ENCODE measurements at places on chromosomes 11 and 22.

GRCh38 chr11:77197626-77198320 is 69.7 kb downstream of the MYO7A start:
- no peak for DNase-seq

GRCh38 chr11:111538407-111539114 is 2.0 kb upstream of the LAYN start:
- DNase-seq, result no peak

DNA sequence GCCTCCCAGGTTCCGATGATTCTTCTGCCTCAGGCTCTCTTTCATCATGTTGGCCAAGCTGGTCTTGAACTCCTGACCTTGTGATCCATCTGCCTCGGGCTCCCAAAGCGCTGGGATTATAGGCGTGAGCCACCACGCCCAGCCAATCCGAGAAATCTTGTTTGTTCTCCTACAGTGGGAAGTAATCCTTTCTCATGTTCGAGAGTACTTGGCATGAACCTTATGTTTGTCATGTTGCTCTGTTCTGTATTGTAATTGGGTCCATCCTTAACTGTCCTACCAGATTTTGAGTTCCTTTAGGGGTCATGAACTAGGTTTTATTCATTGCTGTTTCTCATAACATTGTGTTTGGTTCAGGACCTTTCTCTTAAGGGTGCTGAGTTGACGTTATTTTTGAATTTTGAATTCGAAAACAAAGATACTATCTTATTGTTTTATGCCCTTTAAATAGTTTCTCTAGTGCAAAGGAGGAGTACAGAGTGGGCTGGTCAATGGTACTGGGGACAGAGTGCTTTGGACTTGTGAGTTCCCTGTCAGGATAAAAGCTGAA is 113.4 kb upstream of the RRM1 start:
- DNase-seq, result no peak

DNA sequence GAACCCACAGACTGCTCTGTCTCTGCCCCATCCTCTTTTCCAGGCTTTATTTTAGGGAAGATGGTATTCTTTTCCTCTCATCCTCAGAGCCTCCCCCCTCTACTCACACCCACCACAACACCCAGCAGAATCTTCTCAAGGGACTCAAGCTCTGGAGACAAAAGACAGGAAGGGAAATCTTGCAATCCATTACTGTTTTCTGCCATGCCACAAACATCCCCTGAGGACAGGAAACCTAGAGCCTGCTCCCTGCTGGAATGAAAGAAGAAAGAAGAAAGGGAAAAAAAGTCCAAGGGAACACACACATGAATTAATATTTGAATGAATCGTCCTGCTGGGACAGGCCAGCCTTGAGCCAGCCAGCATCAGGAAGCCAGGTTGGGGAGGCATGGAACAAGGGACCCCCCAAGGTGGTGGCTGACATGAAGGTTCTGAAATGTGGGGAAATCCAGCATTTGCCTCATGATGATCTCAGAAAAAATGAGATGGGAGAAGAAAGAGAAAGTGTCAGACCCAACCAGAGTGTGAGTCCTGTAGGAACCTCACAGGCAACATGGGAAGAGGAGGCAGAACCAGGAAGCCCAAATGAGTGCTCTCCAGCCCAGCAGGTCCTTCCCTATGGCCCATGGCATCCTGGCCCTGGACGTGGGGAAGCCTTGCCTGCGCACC is 34.0 kb downstream of the SLCO2B1 start:
- DNase-seq, result no peak

DNA sequence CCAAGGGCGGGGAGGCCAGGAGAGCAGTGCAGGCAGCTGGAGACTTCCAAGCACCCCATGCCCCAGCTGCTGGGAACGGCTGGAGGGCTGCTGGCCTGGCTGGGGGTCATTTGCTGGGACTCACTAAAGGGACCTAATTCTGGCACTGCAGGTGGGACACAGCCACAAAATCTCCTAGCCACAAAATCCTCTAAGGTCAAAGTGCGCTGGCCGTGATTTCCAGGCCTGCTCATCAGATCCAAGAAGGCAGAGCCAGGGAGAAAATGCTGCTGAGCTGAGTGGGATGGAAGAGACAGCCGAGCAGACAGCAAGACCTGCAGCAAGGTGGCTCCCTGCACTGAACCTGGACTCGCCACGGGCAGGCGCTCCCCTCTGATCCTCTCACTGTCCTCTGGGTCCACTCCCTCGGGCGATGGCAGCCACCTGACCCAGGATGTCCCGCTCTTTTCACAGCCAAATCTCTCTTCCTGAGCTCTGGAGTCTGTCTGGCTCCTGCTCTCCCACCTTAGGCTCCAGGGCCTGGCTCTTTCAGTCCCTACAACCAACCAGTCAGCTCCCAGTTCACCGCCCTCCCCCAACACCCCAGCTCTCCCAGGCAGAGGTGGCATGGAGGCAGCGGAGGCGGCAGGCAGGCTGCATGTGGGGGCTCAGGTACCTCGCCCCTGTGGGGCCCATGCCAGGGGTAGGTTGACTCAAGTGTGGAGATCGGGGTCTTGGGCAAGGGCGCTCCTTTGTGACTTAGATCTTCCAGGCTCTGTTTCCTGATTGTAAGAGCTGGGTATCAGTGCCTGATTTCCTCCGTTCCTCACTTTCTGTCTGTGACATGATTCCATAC is 14.5 kb downstream of the OVOL1 start:
- no peak for DNase-seq

DNA sequence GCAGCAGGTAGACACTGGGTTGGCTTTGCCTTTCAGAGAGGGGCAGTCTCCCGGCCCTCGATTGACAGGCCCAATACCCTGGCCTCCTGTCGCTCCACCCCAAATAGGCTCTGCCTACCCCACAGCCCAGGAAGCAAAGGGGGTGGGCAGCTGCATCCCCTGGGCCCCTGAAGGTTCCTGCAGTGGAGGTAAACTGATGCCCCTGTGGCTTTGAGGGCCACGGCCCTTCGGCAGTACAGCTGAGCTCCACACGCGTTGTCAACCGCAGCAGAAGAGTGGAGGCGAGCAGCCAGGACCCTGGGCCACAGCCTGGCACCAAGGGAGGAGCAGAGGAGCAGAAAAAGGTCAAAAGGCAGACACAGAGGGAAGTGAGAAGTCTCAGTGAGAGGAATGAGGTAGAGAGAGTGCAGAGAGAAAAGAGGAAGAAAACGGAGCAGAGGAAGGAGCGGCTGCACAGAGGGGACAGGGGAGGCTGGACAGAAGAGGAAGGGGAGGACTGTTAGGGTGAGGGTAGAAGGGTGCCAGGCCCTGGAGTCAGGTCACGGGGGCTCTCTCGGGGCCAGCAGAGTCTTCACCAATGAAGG is 64.0 kb downstream of the SLC22A12 start:
- DNase-seq, result no peak

DNA sequence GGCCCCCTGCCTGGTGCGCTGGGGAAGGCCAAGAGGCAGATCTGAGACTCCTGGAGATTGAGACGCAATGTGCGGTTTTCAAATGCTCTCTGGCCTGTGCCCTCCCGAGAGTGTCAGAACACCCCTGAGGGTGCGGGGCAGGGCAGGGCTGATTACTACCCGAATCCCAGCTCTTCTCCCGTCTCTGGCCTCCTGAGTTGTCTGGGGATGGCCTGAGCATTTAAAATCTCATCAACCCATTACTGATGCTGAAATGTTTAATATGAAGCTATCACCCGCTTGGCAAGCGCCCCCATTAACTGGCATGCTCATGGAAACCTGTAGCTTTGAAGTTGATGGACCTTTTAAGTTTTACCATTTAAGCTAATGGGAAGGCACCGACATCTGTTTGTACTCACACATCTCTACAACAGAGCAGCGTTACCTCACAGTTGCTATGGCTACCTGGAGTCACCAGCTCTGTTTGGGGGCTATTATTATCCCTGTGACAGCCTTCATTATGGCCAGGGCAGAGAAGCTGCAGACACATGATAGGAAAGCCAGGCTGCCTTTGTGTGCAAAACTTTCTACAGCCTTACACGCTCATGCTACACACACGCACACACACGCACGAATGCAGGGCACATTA is 3.6 kb upstream of the MB start:
- no peak for DNase-seq

DNA sequence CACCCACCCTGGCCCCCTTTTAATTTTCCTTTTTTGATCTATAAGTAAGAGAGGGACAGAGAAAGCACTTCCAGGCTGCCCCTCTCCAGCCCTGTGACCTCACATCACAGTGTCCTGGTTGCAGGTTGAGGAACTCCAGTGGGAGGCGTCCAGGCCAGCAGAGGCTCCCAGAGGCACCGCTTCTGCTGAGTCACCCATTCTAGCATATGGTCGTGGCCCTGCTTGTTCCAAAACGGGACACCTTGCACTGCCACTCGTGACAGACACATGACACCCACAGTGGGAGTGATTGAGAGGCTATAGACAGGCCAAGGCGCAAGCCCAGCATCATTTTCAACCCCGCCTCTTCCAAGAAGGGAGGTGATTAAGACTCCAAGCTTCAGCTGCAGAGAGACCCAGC is 16.0 kb upstream of the TMPRSS4 start:
- DNase-seq, result no peak

DNA sequence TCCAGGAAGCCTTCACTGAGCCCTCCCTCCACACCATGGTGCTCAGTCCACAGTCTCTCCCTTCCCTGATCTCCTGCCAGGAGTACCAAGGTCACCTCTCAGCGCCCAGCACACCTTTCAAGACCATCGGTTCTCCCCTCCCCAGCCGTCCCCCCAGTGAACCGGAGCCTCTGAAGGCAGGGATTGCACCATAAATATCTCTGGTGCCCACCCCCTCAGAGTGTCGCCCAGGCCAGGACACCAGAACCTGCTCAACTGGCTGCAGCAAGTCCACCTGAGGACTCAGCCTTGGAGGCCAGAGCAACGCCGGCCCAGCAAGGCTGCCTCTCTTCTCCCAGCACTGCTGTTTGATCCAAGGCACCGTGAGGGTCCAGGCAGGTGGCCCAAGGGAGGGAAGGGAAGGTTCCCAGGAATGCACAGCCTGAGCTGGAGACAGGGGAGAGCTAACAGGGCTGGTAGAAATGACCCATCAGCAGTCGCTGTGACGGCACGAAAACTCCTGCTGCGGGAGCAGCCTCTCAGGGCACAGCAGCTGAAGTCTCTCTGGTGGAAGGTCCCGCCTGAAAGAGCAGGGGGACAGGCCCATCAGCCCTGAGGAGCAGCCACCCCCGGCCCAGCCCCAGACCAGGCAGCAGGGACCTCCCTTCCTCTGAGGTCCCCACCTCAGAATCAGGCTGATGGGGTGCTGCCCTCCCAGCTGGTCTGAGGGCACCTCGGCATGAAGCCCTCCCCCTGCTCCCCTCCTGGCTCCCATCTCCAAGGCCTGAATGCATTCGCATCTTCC is 80.3 kb downstream of the BUD13 start:
- no peak for DNase-seq

- DNase-seq, result no peak
Measured at GRCh38 chr22:47589271-47590250, 827.1 kb downstream of the TBC1D22A start.

DNA sequence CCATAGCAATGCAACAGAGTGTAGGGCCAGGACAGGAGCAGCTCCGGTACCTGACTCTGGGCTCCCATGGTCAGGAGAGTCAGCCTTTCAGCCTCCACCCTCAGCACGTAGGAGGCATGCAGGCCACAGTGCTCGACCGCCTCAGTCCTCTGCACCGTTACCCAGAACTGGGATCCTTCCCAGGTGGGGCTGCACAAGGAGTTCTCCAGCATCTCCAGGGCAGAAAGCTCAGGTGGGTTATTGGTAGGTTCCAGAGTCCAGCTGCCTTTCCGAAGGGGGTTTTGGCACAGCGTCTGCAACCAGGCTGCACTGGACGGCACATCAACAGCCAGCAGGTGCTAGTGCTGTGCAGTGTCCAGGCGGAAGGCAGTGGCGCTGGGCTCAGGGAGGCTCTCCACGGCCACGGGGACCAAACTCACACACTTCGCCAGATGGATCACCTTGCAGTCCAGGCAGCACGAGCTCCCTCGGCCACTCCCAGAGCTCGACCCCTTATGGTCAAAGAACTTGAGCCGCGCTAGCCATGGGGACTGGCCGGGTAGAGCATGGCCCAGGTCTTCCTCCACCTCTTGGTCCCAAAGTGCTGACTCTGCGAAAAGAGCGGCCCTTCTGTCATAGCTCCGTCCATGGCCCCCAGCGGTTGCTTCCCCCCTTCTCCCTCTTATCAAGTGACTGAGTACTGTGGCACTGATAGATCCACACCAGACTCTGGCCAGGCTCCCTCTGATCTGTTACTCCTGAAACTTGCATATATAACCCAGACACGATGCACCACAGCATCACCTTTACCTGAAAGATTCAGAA is 6.9 kb upstream of the PHOX2A start:
- no peak for DNase-seq

DNA sequence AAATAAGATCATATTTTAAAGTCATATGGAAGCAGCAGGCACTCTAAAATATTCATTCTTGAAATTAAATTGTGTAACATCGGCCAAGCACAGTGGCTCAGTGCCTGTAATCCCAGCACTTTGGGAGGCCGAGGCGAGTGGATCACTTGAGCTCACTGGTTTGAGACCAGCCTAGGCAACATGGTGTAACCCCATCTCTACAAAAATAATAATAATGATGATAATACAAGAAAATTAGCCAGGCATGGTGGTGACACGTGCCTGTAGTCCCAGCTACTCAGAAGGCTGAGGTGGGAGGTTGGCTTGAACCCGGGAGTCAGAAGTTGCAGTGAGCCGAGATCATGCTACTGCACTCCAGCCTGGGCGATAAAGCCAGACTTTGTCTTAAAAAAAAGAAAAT is 77.4 kb downstream of the TRIM29 start:
- no peak for DNase-seq

DNA sequence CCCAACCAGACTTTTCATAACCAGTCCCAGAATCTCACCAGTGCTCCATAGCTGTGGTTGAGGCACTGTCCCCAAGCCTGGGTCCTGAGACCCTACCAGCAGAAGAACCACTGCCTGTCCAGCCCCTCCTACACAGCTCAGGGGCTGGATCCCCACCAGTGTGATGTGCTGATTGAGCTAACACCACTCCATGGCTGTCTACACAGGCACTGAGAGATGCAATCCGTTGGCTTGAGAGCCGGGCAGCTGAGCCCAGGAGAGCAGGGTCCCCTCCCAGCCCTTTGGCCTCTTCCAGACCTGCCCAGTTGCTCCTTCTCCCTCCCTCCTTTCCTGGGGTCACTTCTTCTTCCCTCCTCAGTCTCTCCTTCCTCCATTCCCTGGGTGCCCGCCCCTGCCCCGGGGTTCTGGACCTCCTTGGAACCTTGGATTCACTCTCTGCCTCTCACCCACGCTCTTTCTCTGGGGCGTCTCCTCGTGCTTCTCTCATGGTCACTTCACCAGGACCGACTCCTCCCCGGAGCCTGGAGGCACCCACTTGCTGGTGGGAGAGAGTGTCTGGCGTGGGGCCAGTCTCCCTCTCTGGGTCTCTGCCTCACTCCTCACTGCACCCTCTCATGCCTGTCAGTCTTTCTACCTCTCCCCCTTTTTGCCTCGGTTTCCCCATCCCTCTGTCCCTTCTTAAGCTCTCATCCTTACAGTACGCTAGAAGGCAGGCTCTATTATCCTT is 706 bp upstream of the SCYL1 start:
- no peak for DNase-seq

- DNase-seq, result no peak
Measured at GRCh38 chr11:78642979-78643675, 68.5 kb upstream of the NARS2 start.

DNA sequence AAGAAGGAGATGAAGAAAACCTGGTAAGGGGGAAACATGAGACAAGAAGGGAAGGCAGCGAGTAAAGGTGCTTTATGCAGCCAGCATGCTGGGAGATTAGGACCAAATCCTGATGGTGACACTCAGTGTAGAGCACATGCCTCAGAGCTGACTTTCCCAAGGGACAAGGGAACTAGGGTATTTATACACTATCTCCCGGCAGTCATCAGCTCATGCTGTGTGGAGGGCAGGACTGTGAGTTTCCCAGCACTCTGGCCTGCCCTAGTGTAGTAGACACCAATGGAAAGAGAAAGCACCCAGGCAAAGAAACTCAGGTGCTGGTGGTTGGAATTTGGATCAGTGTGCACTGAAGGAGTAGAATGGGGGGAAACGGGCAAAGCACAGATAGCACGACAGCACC is 128.3 kb upstream of the CSNK2A3 start:
- no peak for DNase-seq

Measured in T-helper 22 cell (primary cell).